ENCODE measurements at places on chromosomes 13 and 19. TPM values are rescaled to one million over a fixed set of nuclear protein-coding genes. Genes with fewer than 3 reads are reported as not detected.

The EML2 gene
- 17.8 TPM for total RNA-seq

The CYP2A7 gene
- total RNA-seq = not detected

The NTN5 gene
- not detected for total RNA-seq

The UPK1A gene
- total RNA-seq = not detected

The RAB11B gene
- 13.0 TPM for total RNA-seq

The FFAR1 gene
- total RNA-seq = not detected

The ACER1 gene
- total RNA-seq = not detected

The CCDC122 gene
- total RNA-seq = 5.6 TPM

The LILRB2 gene
- total RNA-seq = not detected

The CACNG8 gene
- 0.06 TPM for total RNA-seq

The GRIN2D gene
- not detected for total RNA-seq

The DCT gene
- total RNA-seq = not detected

The PRSS57 gene
- total RNA-seq = not detected

The RXFP2 gene
- total RNA-seq = not detected

The B9D2 gene
- total RNA-seq = 5.3 TPM

The FPR3 gene
- not detected for total RNA-seq

The HSPB6 gene
- total RNA-seq = 0.29 TPM

The ZSCAN4 gene
- 0.11 TPM for total RNA-seq

The SHANK1 gene
- total RNA-seq = 3.6 TPM

The OR7C1 gene
- 0.06 TPM for total RNA-seq

The KLK15 gene
- not detected for total RNA-seq

The ICAM5 gene
- total RNA-seq = 4.0 TPM

The C19orf81 gene
- not detected for total RNA-seq
